ENCODE measurements at places on chromosomes 2 and 18.

DNA sequence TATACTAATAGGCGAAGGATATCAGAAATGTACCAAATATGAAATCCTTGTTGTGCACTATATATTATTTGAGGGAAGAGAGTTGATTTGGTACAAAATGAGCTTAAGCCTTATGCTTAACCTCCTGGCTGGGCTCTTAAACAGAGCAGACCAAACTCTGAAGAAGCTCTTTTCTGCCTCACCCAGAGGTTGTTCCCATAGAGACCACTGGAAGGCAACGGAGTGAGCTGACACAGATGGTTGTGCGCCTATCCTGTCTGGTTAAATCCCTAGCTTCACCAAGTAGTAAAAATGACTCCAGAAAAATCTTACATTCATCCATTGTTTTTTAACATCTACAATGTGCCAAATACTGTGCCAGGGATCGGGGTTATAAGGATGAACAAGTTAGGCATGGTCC, 55.9 kb upstream of the NOL4 start:
- DNase-seq, result no peak

- DNase-seq, result no peak
Observed at GRCh38 chr2:44456946-44457345, 95.2 kb downstream of the CAMKMT start.

DNA sequence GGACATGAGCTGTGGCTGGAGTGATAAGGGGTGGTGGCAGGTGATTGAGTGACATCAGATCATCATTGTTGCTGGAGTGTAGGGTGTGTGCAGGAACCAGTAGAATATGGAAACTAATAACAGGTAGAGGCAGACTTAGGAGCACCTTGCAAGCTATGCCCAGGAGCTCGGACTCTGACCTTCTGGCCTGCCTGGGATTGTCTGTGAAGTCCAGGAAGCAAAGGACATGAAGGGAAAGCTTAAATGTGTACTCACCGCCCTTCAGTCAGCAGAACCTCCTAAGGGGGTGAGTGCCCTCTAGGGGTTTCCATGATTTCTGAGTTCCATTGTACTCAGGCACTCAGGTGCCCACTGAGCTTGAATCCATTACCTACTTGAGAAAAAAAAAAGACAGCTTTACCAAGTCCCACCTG, 104.2 kb downstream of the CRIM1 start:
- DNase-seq, result no peak

GRCh38 chr2:62185475-62186155, 10.3 kb upstream of the B3GNT2 start:
- DNase-seq, result no peak

DNA sequence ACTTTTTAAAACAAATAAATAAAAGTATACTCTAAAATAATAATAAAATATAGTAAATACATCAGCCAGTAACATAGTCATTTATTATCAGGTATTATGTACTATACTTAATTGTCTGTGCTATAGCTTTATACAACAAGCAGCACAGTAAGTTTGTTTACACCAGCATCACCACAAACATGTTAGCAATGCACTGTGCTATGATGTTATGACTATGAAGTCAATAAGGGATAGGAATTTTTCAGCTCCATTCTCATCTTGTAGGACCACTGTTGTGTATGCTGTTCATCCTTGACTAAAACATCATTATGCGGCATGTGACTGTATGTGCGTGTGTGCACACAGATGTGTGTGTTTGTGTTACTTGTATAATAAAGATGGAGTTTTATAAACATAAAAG, 137.5 kb downstream of the LYPD6B start:
- DNase-seq, result no peak

- no peak for DNase-seq
Observed at GRCh38 chr18:57149051-57149450, 2.2 kb downstream of the BOD1L2 start.

GRCh38 chr2:54724560-54725342, 1.3 kb downstream of the EML6 start:
- no peak for DNase-seq

DNA sequence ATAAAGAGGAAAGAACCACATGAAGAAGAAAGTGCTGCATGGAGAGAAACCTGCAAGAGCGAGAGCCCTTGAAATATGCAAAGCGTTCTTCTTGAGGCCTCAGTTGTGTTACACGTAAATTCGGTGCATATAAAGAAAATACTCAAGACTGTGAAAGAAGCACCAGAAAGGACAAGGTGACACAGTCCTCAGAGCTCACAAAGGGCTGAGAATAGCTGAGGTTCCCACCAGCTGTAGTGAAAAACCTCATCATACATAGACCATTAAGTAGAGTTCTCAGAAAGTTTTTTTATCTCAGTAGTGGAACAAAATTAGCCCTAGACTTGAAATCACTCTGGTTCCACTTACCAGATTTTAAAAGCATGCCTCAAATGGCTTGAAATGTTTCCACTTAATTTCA, 980.7 kb upstream of the CRIM1 start:
- no peak for DNase-seq

GRCh38 chr18:6837904-6838303, 108.4 kb downstream of the ARHGAP28 start:
- no peak for DNase-seq

DNA sequence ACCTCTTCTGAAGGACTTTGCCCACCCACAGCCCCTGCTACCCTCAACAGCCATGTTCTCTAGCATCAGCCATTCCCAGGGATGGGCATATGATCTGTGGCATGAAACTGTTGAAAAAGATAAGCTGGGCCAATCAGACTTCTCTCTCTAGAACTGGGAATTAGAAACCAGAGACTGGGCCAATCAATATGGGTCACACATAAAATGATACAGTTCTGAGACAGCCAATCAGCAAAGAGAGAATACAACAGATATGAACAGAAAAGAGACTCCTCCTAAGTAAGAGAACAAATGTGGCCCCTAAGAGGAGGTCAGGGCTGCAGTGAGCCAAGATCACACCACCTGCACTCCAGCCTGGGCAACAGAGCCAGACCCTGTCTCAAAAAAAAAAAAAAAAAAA, 2.1 kb downstream of the KIDINS220 start:
- DNase-seq, result no peak

Measured in activated T-cell treated with anti-CD3 and anti-CD28 coated beads for 1 hour (primary cell).